ENCODE measurements at places on chromosomes 4 and X.

DNA sequence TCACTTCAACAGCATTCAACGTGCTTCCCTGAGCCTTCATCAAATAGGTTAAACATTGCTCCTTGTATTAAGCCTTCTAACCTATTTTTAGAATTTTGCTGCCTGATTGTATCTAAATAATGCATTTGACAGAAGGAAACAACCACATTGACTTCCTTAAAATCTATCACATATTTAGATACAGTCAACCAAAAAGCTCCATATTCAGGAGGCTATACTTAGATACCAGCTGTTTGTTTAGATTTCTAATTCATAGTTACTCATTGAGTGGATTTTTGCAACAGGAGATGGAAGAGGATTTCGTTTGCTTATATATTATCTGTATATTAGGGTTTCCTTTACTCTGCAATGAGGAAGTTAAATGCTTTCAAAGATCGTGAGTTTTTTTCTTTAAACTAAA lies 241.1 kb upstream of the PPP1R2C start:
- no peak for DNase-seq

DNA sequence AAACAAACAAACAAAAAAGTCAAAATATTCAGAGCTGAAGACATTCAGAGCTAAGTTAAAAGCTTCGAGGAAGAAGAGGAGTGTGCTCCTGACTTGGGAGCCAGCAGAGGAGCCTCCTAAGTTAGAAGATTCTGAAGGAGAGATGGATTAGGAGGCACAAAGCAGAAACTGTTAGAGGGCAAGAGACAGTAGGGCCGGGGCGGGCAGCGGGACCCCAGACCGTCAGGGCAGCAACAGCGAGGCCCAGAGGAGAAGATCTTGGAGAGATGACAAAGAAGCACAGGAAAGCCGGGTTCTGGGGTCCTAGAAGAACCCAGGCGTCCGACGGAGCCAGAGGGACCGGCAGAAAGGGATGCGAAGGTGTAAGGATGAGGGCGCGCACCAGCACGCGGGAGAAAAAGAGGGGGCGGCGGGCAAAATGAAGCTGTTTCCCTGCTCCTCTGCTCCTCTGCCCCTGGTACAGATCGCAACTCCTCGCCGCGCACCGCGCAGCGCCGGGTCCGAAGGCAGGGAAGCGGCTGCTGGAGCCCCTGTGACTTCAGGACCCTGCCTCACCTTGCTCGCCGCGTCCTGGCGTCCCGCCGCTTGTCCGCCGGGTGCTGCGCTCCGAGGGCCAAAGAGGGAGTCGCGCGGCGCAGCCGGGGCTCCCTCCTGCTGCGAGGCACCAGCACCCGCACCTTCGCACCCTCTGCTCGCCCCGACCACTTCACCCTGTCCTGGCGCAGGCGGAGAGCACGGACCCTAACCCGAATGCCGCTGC lies 477 bp downstream of the KLHL13 start:
- no peak for DNase-seq

GRCh38 chr4:154569028-154569427 lies 6.2 kb downstream of the FGB start:
- no peak for DNase-seq

GRCh38 chr4:147408189-147408588 lies 72.7 kb upstream of the EDNRA start:
- no peak for DNase-seq

DNA sequence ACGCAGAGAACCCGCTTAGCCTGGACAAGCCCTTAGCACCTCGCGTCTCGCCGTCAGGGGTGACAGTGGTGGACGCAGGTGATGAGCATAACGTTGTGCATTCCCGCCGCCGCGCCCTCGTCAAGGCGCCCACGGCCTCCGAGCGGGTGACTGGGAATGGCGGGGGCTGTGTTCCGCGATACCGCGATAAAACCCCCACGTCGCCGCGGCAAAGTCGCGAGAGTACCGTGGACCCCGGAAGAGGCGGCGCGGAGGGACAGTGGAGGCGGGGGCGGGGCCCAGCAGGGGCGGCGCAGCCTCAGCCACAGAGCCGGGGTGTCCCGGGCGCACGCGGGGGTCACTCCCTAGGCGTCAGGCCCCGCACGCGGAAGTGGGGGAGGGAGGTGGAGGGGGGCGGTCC lies 53.8 kb downstream of the ZFYVE28 start:
- peak; percentile 41 for DNase-seq
